ENCODE measurements at places on chromosomes 3 and 15.

- no peak for DNase-seq
These were observed 13.2 kb downstream of the SPATA12 start for GRCh38 chr3:57073628-57074027.

DNA sequence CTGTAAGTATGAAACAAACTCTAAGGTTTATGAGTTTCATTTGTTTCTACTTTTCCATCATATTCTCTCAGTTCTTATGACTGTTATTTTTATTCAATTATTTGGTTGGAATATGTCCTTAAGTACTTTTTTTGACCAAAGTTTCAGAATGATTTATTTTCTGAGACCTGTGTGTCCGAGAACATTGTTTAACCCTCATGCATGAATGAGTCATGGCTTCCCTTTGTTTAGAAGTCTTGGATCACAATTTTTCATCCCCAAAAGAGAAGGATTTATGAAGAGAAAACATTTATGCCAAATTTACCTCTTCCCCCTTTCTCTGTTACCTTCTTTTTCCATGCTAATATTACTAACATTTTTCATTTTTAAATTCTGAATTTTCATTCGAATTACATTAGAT, 518.0 kb upstream of the NR2F2 start:
- no peak for DNase-seq

DNA sequence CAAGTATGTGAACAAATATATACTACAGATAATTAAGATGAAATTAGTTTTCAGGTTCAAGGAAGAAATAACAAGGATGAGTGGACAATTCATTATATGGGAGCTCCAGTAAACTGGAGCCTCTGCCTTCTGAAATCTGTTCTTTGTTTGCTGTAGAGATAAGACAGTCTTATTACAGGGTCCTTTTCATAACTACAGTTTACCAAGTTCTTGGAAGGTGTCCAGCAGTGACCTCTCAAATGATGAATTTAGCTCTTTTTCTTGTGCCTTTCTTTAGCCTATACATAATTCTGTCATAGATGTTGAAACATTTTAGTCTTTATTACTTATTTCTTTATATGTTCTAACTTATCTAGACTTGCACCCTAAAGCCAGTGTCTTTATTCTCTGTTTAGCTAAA, 89.7 kb upstream of the GBE1 start:
- no peak for DNase-seq

GRCh38 chr15:39227001-39227400, 353.9 kb upstream of the THBS1 start:
- DNase-seq, result no peak

DNA sequence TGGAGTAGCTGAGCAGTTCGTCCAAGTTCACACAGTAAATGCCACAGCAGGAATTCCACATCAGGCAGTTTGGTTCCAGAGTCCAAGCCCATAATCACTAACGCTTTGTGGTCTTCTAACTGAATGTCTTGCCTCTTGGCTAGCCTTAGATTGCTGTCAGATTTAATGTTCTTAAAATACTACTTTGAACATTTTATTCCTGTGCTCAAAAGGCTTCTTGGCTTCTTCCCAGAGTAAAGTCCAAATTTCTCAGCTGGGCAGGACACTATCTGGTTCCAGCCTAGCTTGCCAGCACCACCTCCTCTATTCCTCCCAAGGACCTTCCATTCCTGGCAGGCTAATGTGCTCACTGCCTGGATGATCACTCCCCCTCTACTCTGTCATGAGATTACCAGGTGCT, 256.9 kb downstream of the SQOR start:
- DNase-seq, result no peak

- no peak for DNase-seq
These were observed 164.7 kb upstream of the IQSEC1 start for GRCh38 chr3:13237776-13238490.

GRCh38 chr15:75186044-75186443, 15.6 kb upstream of the C15orf39 start:
- DNase-seq, result no peak

- no peak for DNase-seq
These were observed 27.3 kb downstream of the LARP6 start for GRCh38 chr15:70826634-70827033.

DNA sequence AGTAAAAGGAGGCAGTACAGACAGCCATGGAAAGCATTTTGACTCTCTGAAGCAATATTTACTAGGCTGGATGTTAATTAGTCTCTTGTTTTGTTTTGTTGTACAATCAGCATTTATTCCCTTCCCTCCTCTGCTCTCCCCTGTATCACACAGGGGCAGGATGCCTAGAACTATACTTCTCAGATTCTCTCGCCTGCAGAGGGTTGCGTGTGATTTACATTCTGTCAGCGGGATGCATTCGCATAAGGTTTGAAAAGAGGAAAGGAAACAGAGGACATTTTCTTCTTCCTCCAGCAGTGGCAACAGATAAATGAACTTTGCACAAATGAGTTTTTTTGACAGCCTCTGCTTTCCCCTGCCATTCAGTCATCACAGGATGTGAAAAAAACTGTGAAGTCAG, 188.3 kb downstream of the RSL24D1 start:
- DNase-seq, result no peak

GRCh38 chr3:148737104-148737530, 39.4 kb downstream of the AGTR1 start:
- no peak for DNase-seq

DNA sequence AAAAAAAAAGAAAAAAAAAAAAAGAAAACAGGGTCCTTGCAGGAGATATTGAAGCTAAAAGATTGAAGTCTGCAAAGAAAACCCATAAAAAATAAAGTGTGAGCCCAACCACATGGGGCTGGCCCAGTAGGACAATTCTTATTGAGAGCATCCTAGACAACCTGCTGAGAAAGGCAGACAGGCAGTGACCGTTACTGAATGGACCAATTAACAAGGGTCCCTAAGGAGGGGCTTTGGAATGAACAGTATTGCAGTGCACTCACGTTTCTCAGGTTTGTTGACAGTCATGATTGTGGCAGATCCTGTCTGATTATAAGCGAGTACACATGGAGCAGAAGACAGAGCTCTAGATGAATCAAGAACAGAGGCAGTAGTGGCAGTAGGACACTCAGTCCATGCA, 168.6 kb downstream of the LSAMP start:
- DNase-seq, result no peak

- no peak for DNase-seq
These were observed 64.0 kb upstream of the CDAN1 start for GRCh38 chr15:42800731-42801474.

DNA sequence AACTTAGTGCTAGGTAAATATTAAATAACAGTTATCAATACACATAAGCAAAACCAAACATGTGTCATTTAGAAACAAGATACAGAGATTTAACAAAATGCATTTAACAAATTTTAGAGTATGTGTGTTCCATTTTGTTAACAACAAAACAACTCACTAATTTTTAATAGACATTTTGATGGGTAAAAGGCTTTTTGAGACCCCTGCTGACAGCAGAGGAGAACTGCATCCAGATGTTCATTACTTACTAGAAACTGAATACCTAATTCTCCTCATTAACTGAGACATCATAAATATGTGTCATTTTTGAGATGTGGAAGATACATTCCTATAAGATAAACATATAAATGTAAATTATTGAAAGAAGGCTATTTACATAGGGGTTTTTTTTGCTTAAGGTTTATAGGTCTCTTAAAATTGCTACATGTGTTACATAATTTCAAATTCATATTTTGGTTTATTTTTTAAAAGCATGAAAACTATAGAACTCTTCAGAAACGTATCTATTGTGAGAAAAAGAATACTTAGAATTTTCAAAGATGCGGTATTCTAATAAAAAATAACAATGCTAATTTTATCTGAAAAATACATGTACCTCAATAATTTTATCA, 1009.8 kb downstream of the TUSC7 start:
- no peak for DNase-seq

DNA sequence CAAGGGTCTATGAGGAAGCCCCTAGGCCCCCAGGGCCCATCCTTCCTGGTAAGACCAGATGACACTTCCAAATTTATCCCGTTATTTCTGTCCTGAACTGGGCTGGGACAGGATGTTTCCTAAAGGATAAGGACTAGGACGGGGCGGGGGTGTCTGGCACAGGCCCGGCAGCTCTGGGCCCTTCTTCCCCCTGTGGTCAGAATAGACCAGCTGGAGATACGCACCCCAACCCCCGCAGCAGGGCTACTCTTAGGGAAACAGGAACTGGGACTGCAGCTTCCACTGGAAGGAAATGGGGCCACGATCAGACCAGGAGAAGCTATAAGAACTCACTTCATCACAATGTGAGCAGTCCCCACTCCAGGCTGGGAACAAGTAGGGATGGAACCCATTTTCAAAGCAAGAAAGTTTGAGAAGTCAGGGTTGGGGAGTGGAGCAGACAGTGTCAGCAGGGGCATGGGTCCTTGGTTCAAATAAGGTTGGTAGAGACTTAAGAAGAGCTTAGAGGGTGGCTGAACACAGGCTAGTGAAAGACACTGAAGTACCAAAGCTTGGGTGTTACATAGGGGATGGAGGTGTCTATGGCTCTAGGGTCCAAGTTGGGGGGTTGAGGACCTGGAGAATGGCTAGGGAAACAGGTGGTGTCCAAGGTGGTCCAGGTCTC, 1.1 kb downstream of the NCKIPSD start:
- DNase-seq, result no peak

- no peak for DNase-seq
These were observed 67.1 kb downstream of the MB21D2 start for GRCh38 chr3:192850451-192850981.

- DNase-seq, result no peak
These were observed 32.9 kb upstream of the ETV5 start for GRCh38 chr3:186141790-186142189.

DNA sequence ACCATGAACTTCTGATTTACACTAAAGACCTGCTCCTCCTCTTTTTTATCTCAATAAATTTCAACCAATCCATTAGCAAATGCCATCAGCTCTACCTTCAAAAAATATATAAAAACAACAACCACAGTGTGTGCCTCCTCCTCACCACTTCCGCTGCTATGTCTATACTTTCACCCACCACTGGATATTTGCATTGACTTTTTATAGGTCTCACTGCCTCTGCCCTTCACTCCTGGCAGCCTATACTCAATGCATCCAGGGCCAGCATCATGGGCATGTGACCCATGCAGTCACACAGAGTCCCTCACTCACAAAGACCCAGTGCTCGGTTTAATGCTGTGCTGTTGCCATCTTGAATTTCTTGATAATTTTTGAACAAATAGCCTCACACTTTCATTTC, 53.5 kb upstream of the CCDC54 start:
- no peak for DNase-seq

DNA sequence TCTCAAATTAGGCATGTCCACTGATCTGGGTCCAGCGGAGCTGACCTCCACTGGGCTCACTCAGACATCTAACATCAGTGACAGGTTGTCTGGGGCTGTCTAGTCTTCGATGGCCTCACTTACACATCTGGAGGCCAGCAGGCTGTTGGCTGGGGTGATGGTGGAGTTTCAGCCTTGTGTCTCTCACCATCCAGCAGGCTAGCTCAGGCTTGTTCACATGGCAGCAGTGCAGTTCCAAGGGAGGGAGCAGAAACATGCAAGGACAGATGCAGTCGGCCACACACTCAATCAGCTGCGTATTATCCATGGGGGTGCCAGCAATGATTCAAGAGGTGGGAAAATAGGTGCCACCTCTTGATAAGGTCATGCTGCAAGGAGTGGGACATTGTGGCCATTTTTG, 292.5 kb downstream of the SHQ1 start:
- no peak for DNase-seq

DNA sequence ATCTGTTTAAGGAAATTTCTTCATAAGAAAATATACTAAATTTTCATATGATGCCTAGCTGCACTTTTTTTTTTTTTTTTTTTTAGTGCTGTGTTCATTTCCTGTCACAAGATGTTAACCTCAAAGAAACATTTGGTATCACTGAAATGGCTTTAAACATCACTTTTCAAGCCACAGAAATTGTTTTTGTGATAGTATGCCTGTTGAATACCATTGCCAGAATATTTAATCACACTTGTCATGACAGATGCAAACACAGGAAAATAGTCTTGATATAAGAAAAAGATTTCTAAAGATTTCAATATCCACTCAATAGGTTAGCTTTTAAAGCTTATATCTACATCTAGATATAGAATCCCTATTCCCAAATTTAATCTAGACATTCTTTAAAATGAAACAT, 608.5 kb upstream of the AGTR1 start:
- no peak for DNase-seq

DNA sequence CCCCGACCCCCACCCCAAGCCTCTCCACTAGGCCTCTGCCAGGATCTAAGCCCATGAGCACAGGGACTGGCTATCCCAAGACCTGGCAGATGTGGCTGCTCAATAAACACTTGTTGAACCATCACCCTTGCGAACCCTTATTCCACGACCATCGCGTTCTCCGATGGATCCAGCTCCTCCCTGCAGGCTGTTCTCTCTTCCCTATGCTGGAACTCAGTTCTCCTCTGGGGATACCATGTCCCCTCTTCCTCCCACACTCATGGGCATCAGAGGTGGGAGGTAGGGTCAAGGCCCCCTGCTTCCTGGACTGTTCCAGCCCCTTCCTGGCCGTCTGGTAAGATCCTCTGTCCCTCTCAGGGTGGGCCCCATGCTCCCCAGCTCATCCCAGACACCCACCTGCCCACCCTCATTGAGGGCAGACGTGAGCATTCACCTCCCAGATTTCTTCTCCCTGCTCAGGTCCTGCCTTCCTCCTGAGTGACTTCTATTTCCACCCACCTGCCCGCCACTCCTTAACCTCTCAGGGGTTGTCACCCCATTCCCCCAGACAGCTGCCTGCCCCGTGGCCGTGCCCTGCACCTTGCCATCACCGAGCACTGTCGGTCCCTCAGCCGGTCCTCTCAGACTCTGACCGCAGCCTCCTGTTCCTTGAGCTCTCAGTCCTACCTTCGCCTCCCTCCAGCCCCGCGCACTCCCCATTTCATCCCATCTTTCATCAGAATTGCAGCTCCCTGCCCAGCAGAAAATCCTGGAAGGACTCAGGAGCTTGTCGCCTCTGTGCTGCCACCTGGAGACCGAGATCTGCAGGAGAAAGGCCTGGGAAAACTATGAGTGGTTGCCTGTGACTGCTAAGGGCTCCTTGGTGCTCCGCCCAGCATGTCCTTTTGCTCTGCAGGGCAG, 42.0 kb downstream of the PML start:
- DNase-seq, result no peak
